ENCODE measurements at places on chromosomes 4 and X. TPM values are rescaled to one million over a fixed set of nuclear protein-coding genes. Genes with fewer than 3 reads are reported as not detected.

- DNase-seq, result no peak
These were observed 393.9 kb downstream of the MID1IP1 start for GRCh38 chrX:39195156-39195555.

DNA sequence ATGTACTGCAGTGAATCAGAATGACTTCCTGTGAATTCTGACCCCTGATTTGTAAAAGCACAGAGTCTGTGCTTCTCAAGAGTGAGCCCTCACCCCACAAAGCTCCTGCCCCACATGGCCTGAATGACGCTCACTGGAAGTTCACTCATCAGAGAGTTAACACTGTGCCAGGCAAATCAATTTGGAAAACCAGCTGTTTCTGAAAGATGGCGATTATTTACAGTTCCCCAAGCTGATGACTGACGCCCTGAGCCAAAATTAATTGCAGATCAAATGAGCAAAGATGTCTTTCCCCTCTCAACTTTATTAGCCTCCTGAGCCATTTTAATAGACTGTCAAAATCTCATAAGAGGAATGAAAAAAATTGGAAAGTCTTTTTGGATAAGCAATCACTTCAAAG lies 118.0 kb downstream of the SLC2A9 start:
- DNase-seq, result no peak

Gene NEIL3
- 0.32 TPM for total RNA-seq

Gene CACNA1F
- not detected for total RNA-seq

Gene ZC4H2
- total RNA-seq, result 7.5 TPM

Gene TMEM144
- total RNA-seq, result 7.9 TPM

Gene AMTN
- not detected for total RNA-seq

Gene NPNT
- total RNA-seq, result 6.9 TPM

Gene ALB
- total RNA-seq, result 0.48 TPM

Gene EFHC2
- total RNA-seq, result 0.29 TPM

Gene MAML3
- 7.3 TPM for total RNA-seq

Gene MUC7
- total RNA-seq, result not detected

Gene PCDH19
- 5.2 TPM for total RNA-seq
